ENCODE measurements at places on chromosomes 1 and 21.

GRCh38 chr1:110091791-110092190 lies 20.5 kb upstream of the UBL4B start:
- no peak for DNase-seq

DNA sequence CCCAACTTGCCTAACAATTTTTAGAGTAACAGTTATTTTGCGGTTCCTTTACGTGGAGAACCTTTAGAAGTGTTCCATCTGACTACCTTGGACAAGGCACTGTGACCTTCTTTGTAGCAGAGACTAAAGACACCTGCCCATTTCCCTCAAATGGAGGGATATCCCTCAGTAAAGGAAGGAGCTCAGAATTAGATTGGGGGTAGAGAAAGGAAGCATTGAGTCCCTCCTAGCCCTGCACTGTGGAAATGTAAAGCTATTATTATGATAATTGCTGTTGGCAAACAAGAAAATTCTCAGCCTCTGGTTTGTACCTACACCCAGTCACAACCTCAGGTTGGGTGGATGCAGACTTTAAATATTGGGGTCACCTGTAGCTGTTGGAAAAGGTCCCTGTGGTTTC lies 72.6 kb upstream of the MACF1 start:
- no peak for DNase-seq

- no peak for DNase-seq
Observed at GRCh38 chr1:246934765-246935164, 3.0 kb upstream of the AHCTF1 start.

DNA sequence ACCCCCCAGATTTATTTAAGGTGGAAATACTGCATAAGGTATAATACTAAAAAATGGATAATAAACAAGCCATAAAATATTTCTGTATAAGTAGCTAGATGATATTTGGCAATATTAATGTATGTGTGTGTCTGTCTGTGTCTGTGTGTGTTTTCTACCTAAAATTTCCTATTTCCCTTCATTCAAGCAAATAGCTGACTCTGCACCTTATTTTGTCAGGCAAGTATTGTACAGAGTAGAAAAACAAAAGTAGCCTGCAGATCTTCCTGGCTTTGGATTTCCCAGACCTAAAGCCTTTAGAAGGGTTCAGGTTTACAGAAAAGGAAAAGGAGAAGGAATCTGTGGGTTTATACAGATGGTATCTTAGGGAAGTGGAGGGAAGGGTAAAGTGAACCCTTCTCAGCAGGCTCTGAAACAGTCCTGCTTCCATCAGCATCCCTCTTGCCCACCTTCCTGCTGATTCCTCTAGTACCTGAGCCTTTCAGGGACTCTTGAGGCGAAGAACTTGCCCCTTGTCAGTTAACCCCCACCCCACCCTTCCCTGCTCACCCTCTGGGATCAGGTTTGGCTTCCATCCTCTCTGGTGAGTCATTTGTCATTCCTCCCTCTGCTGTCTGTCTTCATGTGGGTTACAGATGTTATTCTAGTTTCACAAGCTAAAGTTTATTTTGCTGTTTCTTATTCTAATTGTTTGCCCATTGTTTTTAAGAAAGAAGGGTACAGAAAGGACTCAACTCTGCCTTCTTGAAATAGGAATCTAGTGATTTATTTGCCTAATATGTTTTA lies 21.7 kb upstream of the RGS16 start:
- no peak for DNase-seq

DNA sequence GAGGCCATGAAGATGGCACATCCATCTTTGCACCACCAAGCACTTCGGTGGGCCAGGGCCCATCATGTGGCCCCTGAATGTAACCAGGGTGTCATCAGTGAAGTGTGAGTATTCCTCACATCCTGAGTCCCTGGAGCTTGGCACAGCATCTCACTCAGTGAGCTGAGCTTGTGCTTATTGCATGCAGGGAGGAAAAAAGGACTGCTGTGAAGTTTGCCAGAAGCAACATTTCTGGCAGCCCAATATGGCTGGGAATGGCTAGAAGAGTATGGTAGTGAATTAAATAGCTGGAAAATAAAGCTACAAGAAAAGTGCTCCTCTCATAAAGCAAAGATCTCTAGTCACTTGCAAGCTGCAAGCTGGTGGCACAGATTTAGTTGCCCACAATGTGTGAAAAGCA lies 109.3 kb downstream of the TNFSF18 start:
- no peak for DNase-seq

DNA sequence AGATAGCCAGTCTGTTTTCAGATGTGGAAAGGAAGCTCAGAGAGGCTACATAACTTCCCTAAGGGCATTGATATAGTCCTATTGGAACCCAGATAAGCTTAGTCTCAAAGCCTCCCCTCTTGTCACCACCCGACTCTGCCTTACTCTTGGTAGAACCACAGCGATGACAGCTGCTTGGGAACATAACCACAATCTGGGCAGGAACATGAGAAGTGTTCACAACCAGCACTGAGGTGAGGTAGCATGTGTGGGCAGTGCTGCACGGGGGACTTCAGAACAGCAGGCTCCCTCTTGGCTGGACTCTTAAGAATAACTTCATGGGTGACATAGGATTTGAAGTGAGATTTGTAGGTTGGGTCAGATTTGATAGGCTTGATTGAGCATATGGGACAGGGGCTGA lies 9.3 kb upstream of the S100A10 start:
- no peak for DNase-seq

DNA sequence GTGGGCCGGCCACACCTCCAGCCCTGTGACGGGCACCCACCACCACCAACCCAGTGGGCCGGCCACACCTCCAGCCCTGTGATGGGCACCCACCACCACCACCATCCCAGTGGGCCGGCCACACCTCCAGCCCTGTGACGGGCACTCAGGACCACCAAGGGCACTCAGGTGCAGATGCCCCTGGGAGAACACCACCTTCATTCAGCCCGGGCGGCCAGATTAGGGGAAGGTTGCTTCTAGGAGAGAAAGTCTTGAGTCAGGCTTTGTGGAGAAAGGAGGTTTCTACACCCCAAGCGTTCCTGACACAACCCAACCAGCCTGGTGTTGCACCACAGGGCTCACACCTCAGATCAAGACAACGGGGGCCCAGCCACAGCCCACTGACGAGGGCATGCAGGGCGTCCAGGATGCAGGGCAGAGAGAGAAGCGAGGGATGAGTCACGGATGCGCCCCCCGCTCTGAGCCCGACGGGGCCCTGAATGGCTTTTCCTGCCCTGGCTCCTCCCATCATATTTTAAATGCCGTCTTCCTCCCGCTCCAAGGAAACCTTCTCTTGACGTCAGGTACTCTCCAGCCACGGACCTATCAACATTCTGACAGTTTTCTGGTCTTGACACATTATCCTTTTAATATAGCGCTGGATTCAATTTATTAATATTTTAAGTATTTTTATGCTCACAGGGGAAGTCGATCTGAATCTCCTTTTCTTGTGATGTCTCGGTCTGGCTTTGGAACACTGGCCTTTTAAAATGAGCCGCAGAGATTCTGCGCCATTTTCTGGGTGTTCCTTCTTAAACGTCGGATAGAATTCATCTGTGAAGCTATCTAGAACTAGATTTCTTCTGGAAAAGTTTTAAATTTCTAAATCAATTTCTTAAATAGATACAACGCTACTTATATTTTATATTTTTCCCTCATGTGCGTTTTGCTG lies 631 bp upstream of the SPATC1L start:
- DNase-seq, result peak; percentile 48

DNA sequence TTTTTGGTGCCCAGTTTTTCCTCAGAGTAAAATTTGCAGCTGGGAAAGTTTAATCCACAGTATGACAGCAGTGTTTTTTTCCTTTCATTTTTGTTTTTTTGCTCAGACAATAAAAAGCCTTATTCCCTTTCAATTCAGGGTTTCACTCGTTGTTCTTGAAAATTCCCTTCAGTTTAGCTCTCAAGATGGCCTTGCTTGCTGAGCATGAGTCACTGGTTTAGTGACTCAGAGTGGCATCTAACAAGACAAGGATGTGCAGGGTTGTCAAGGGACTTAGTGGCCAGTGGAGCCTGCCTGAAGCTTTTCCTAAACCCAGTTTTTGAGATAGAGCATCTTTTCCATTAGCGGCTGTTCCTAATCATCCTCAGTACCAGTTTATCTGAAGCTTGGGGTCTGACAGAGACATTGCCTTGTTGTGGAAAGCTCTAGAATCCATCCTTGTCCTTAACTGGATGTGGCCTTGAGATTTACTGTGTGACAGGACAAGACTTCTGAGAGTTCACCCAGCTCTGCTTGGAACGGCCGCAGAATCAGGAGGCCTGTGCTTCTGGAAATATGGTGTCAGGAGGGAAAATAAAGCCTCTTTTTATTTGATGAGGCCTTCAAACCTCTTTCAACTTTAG lies 48.4 kb upstream of the DNAJC6 start:
- no peak for DNase-seq

DNA sequence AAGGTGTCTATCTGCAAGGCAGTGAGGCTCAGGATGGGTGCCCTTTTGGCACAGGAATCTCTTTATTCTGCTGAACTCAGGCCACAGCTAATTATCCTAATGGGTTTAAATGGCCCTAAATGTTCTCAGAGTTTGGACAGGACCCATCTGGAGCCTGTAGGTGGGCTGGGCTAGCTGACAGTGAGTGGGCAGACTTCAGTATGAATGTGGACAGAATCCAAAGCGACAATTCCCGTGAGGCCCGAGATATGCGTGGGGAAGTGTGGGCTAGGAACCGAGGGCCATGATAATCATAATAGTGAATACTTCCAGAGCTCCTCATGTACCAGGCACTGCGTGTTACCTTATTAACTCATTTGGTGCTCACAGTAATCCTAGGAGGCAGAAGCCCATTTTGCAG lies 165.3 kb downstream of the GRIK3 start:
- no peak for DNase-seq

DNA sequence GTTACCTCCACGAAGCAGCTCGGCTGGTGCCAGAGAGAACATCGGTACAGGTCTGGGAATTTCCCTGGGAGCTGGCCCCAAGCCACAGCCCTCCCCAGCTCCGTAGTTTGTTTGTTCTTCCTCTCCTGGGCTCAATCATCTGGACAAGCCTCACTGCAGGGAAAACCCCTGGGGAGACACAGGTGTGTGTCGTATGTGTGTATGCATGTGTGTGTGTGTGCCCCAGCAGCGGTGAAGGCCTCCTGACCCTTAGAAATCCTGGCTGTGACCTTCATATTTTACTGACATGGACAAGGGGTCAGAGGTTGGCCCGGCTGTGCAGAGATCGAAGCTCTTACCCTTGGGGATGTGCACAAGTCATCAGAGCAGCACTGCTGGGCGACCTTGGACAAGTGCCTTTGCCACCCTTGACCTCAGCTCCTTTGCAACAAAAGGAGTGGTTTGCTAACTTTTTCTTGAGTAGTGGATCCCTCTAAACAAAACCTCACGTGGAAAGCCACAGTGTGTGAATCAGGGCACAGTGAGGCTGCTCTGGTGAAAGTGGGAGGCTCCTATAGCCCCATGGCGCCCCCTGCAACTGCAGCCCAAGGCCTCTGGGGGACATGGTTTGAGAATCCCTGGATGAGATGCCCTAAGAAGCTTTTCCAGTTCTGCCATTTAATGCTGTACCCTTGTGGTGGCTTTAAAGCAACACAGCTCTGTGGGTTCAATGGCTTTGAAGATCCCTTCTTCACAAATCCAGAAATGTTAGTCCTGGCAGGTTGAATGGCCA lies 12.3 kb upstream of the IL22RA1 start:
- no peak for DNase-seq

DNA sequence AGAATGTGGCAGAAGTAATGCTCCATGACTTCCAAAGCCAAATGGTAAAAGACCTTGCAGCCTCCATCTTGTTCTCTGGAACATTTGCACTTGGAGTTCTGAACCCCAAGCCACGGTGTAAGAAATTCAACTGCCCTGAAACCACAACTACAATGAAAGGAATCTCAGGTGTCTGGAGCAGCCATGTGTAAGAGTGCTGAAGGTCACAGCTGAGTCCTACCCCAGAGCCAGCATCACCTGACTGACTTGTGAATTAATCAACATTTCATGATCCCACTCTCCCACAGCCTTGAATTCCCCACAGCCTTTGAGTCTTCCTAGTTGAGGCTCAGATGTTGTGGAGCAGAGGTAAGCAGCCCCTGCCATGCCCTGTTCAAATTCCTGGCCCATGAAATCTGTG lies 192.8 kb upstream of the CAMK1G start:
- DNase-seq, result no peak

GRCh38 chr1:167790117-167790516 lies 68.3 kb downstream of the MPZL1 start:
- no peak for DNase-seq

DNA sequence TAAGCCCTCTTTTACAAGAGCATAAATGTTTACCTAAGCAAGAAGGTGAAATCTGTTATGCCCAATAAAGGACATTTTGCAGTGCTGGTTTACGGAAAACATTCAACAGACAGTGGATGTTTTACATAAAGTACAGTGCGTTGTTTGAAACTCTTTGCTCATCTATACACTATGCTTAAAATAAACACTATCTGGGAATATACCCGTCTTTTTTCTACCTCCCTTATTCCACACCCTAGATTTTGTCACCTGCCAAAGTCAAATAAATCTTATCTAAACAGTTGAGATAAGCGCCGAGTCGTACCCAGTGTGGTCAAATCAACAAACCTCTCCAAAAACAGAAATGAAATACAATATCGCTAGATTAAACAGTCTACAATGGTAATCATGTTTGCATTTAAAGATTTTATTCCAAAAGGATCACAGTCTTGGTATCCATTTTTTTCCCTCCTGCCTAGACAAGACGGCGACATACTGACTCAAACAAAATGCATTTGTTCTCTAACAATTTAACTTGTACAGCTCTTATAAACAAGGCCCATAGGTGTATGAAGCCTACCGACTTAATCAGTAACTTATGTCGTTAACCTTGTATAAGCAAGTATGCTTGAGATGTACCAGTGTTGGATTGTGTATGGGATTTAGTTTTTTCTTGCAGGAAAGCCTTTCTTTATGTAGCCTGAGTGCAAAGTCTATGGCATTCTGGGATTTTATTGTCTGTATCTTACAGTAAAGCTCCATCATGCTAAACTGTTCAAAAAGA lies 189.1 kb downstream of the FMN2 start:
- DNase-seq, result no peak

- DNase-seq, result no peak
Observed at GRCh38 chr1:19289244-19289643, 674 bp upstream of the AKR7A3 start.

GRCh38 chr1:8370046-8370881 lies 52.4 kb downstream of the SLC45A1 start:
- no peak for DNase-seq

DNA sequence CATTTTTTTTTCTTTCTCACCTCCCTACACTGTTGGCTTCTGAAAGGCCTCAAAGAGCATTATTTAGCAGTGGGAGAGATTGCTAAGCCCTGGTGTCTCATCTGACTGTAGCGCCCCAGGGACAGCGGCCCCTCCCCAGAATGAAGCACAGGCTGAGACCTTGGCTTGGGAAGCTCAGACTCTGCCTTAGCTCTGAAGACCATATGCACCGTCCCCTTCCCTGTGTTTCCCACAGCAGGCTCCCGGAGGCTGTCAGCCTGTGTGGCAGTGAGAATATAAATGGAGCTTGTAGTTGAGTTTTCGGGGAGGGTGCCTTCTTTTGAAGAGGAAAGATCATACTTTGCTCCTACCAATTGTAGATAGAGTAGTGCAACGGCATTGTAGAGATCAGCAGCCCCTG lies 25.3 kb downstream of the SMYD2 start:
- no peak for DNase-seq

- DNase-seq, result no peak
Observed at GRCh38 chr1:112904071-112904830, 51.7 kb downstream of the SLC16A1 start.
